ENCODE measurements at places on chromosomes 7 and 10.

DNA sequence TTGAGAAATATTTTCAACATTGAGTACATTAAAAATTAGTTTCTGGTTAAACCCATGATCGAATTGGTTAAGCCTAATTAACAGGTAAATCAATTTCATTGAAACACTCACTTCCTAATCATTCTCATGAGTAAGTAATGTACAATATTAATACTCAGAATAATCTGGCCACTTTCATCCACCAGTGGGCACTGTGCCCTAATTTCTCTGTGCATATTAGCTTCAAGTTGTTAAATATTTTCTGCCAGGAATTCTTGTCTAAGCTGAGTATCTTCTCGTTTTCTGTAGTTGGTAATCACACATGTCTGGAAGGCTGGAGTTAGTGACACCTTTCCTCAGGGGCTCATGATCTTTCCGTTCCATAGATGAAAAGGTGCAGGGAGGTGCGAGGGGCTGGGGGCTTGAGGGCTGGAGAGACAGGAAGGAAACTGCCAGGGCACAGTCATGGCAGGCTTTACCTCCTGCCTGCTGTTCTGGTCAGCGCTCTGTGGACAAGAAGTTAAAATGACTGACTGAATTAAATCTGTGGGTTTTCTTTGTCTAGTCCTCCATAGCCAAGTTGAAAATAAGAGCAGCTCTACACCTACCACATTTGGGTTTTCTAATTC, 71.9 kb downstream of the WIPF3 start:
- DNase-seq: peak; percentile 81

GRCh38 chr10:11147722-11148121, 130.1 kb downstream of the CELF2 start:
- DNase-seq: no peak

GRCh38 chr10:32253276-32253675, 93.7 kb downstream of the EPC1 start:
- DNase-seq: no peak

DNA sequence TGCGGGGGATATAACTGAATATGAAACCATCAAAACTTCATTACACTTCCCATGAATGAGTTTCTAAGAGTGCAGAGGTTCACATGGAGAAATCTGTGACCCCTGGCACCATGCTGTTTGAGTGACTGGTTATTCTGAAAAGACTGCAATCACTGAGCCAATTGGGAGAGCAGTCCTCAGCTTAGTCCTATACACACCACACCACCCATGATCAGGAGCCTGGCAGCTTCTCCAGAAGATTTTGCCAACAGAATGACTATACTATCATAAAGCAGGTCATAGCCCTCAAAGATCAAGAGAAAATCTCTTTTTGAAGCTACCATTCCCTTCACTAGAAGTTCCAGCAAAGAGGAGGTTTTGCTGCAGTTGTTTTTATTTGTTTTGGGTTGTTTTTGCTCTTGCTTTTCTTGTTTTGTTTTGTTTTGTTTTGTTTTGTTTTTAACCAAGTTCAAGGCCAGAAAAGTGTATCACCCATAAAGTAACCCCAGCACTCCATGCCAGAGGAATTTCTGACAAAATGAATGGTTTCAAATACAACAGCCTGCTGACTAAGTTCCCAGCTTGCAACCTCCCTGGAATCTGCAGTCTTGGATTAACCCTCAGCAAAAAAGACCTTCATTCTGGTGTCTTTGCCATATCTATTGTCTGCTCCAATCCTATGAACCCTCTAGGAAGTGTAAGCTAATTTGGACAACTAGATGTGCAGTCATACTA, 19.7 kb upstream of the HGF start:
- DNase-seq: no peak

GRCh38 chr7:45027774-45028114, 27.7 kb downstream of the CCM2 start:
- DNase-seq: no peak

GRCh38 chr7:27921081-27921836, 181.3 kb downstream of the TAX1BP1 start:
- no peak for DNase-seq

GRCh38 chr10:114623661-114624294, 34.3 kb downstream of the ABLIM1 start:
- no peak for DNase-seq

DNA sequence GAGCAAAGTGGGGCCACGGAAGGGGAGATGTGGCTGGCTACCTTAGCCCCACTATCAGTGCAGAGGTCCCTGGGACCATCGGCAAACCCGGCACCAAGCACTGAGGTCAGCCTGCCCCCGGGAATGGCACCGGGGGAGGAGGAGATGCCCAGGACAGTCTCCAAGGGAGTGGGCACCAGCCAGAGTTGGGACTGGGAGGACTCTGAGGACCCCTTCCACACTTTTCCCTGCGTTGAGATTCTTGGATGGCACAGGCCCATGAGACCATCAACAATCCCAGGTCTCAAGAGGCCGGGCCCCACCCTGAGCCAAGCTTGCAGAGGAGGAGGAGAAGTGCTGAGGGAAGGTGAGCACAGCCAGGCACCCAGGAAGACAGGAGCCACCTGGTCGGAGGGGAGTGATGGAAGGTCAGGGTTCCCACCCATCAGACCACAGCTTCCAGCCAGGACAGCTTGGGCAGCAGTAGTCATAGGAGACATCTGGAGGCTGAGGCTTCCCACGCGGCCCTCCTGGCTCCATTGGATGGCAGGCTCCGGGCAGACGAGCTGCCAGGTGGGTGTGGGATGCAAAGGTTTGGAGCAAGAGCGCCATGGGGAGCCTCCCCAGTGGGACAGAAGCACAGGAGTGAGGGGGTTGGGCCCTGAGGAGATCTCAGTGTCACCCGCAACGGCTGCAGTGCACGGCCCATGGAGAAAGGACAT, 2.6 kb upstream of the OPN4 start:
- no peak for DNase-seq

DNA sequence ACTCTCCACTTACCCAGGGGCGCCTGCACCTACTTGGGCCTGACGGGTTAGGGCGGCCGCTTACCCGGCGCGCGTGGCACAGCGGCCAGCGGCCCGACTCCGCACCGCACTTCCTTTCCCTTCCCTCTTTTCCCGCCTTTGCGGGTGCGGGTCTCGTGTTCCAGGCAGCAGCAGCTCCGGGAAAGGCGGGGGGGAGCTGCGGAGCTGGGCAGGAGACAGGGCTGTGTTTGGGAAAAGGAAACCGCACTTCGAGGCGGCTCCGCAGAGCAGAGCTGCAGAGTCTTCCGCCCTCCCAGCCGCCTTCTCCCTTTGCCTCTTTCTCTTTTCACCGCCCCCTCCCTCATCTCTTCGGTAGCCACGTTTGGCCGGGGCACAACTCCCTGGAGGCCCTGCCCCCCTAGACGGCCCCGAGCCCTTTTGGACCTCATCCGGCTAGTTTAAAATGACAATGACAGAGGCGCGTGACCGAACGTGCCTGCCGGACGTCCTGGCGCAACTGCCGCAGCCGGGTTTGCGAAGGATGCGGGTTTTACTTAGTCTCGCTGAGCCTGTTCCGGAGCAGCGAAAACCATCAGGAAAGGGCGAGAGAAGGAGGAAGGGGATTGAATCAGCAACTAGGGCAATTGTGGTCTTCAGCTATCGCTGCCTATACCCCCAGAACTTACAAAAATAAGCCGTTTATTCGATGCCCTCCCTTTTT, 7.9 kb upstream of the PAX2 start:
- DNase-seq: no peak

GRCh38 chr10:21514818-21515351, 10.6 kb downstream of the SKIDA1 start:
- no peak for DNase-seq

- no peak for DNase-seq
Measured at GRCh38 chr7:158856883-158857668, 718 bp downstream of the DYNC2I1 start.

GRCh38 chr10:77784856-77785255, 141.7 kb downstream of the DLG5 start:
- DNase-seq: no peak

- no peak for DNase-seq
Measured at GRCh38 chr10:91514787-91515186, 104.6 kb downstream of the HECTD2 start.

DNA sequence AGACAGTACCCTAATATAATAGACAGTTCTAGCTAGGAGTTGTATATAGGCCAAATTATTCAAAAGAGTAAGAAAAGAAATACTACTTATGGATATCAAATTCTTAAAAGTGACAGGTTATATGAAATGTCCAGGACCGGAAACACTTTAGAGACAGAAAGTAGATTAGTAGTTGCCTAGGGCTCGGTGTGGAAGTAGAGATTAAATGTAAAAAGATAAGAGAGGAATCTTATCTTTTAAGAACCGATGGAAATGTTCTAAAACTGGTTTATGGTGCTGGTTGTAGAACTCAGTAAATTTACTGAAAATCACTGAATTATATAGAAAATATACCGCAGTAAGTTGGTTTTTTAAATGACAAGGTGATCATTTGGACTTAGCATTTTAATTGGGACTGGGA, 147.5 kb upstream of the ASAH2 start:
- DNase-seq: no peak

DNA sequence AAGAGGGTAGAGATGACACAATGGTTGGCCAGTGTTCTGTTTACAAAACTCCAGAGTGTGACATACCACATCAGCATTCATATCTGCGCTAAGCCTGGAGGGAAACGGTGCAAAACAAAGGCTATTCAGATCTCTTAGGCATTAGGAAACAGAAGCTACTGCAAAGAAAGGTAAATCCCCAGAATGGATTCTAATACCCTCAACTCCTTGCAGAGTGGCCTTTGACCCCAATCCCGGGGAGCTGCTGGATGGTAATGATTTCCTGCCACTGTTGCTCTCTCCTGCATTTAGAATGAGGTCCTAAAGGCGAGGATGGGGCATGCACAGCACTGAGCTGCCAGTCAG, 65.2 kb downstream of the AOAH start:
- DNase-seq: no peak

- DNase-seq: no peak
Measured at GRCh38 chr10:93916257-93917063, 22.7 kb downstream of the SLC35G1 start.

DNA sequence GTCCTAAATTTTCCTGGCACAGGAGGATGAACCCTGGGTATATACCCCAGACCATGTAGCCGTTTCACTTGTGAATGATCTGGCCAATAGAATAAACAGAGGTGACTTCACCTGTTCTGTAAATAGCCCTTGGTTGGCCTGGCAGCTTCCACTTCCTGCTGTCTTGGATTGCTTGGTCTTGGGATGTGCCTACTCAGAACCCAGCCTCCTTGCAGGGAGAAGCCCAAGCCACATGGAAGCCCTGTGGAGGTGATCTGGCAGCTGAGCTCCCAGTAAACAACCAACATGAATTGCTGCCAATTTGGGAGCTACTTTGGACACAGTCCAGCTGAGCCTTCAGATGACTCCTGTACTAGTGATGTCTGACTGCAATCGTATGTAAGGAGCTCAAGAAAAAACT, 4.8 kb upstream of the RAPGEF5 start:
- DNase-seq: no peak

DNA sequence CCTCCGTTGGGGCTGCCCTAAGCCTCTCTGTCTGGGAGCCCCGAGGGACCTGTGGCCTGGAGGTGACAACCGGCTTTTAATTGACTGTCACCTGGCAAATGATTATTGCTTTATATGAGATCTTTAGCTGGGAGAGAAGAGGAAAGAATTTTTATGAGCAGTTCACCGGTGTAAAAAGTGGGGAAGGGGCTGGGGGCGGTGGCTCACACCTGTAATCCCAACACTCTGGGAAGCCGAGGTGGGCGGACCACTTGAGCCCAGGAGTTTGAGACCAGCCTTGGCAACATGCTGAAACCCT, 2.6 kb upstream of the COX19 start:
- no peak for DNase-seq

- no peak for DNase-seq
Measured at GRCh38 chr10:119680050-119680449, 28.9 kb downstream of the BAG3 start.

DNA sequence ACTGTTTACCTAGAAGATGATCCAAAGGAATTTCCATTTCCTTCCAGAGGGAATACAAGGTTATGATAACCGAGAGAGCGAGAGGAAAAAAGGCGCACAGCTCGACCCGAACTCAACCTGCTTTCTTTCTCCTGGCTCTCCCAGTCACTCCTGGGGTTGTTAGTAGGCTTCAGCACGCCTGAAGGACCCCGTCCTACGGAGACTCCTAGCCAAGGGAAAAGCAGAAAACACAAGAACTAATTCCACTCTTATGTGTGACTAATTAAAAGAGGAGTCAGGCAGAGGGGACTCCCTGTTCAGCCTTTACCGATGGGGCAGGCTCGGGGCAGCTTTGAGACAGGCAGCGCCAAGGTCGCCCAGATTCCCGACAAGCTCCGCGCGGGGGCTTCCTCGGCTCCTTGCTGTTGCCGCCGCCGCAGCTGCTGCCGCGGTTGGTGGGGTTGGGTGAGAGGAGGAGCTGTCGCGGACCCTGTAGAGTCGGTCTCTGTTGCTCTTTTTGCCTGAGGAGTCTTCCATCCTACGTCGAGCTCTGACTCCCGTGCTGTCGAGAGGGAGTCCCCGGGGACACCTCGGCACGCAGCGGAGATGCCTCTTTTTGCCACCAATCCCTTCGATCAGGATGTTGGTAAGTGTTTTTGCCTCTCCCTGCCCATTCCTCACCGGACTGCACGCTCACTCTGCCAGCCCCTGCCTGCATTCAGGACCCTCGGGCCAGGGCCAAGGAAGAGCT, at the start of gene STAM:
STAM (plus strand) TSS at position 397 of the 730 bp plus-strand sequence; CDS start at position 586, 189 bp downstream.
- DNase-seq: peak; percentile 73

- DNase-seq: no peak
Measured at GRCh38 chr7:100840470-100841100, 11.9 kb upstream of the SLC12A9 start.

GRCh38 chr7:85508642-85509410, 322.0 kb upstream of the SEMA3D start:
- DNase-seq: no peak

DNA sequence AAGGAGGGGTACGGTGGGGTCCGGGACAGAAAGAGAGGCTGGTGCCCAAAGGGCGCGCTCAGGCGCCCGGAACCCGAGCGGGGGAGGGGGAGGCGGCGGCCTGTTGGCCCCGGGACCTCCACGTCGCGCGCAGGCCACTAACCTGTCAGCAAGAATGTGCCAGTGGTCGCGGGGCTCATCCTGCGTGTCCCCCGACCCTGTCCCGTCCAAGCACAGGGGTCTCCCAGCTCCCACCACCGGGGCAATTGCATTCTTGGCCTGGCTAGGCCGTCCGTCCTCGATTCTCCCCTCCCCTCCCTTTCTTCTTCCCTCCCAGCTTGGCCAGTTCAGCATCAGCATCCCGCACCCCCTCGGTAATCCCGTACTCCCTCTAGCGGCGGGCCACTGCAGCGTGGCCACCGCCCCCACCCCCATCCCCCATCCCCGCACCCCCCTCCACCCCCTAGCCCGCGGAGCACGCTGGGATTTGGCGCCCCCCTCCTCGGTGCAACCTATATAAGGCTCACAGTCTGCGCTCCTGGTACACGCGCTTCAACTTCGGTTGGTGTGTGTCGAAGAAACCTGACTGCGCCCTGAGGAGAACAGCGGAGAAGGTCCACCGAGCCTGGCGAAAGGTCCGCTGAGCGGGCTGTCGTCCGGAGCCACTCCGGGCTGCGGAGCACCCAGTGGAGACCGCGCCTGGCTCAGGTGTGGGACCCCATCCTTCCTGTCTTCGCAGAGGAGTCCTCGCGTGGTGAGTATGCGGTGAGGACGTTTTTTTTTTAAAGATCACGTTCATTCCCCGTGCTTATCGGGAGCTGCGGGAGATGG, at the start of gene SGCE:
SGCE (minus strand) TSS at position 286 of the 810 bp plus-strand sequence; CDS start at position 251, 35 bp downstream.
- DNase-seq: peak; percentile 63

- DNase-seq: no peak
Measured at GRCh38 chr7:124989911-124990310, 60.3 kb upstream of the POT1 start.

All from tibial nerve (tissue), 4 donors.